ENCODE measurements at places on chromosomes 2 and 18. TPM values are rescaled to one million over a fixed set of nuclear protein-coding genes. Genes with fewer than 3 reads are reported as not detected.

DNA sequence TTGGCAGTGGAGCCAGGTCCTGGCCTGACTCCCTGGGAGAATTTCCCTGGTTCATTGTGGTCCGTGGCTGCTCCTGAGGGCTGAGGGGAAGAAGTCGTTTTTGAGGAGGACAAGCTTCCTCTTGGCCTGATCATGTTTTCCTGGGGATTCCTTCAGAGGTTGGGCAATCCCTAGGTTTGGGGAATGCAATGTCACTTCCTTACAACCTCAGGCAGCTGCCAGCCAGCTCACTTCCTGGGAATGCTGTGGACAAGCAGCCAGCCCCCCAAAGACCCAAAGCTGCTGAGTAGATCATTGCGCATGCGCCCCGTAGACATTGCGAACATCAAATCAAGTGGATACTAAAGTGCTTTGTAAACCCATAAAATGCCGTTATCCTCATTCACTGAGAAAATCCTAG, 7.7 kb upstream of the DNMT3A start:
- no peak for DNase-seq
- H3K4me3 ChIP-seq: no peak overlapping the region
- H3K27ac ChIP-seq: no peak overlapping the region
- H3K36me3 ChIP-seq: no peaks in the 10 kb centered on the region
- H3K4me1 ChIP-seq: no peaks in the 10 kb centered on the region

DNA sequence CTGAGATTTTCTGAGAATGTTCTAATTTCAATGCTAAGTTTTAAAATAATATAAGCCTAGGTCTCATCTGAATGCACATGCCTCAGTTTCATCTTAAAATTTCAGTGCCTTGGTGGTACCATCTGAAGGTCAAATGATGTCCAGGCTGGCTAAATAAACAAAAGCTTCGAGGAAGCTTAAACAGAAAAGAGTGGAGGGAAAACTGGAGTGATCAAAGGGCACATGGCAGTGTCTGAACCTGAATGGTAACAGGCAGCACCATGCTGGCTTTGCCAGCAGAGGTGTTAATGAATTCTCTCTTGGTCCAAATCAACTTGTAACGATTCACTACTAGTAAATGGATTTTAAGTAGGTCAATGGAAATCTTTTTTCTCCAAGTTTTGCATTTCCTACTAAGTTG, 158.4 kb upstream of the MEX3C start:
- H3K27me3 ChIP-seq: no peaks in the 10 kb centered on the region
- H3K4me3 ChIP-seq: no peak overlapping the region
- no peak overlapping the region for H3K27ac ChIP-seq
- H3K4me1 ChIP-seq: no peaks in the 10 kb centered on the region
- no peaks in the 10 kb centered on the region for H3K36me3 ChIP-seq

The ATL2 gene
- total RNA-seq: 85.5 TPM

The GNLY gene
- not detected for total RNA-seq

Measured in A673 (cell line).